ENCODE measurements at places on chromosomes 3 and 15.

DNA sequence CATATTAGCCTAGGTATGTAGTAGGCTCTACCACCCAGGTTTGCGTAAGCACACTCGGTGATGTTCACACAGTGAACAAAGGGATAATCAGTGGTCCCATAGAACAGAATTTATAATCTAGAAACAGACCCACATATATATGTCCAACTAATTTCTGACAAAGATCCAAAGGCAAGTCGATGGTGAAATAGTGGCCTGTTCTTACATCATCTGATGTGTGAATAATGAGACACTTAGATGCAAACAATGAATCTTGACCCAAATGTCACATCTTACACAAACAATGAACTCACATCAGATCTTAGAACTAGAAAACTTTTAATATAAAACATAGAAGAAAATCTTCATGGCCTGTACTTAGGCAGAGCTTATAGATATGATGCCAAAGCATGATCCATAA lies 17.6 kb upstream of the TM2D3 start:
- DNase-seq = no peak

DNA sequence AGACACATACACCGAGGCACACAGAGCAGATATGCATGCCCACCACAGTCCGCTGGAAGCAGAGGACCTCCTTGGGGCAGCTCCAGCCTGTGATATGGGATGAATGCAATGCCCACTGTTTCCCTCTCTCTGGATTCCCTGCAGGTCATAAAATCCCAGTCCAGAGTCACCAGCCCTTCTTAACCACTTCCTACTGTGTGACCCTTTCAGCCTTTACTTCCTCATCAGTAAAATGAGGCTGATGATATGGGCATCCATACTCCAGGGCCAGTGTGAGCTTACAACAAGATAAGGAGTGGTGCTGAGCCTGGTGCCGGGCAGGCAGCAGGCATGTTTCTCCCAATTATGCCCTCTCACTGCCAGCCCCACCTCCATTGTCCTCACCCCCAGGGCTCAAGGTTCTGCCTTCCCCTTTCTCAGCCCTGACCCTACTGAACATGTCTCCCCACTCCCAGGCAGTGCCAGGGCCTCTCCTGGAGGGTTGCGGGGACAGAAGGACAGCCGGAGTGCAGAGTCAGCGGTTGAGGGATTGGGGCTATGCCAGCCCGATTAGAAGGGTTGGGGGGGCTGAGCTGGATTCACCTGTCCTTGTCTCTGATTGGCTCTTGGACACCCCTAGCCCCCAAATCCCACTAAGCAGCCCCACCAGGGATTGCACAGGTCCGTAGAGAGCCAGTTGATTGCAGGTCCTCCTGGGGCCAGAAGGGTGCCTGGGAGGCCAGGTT lies at the start of gene GNAT1:
TSS of gene GNAT1 (plus strand) at position 675 of the 725 bp plus-strand sequence. CDS start 116 bp downstream, outside the sequence.
- no peak for DNase-seq

- DNase-seq = no peak
These were observed 19.4 kb downstream of the SLC6A11 start for GRCh38 chr3:10835406-10835805.

- DNase-seq = no peak
These were observed 90.2 kb upstream of the KLF13 start for GRCh38 chr15:31236184-31237042.

- no peak for DNase-seq
These were observed 7.7 kb downstream of the GALNT15 start for GRCh38 chr3:16182183-16182582.

DNA sequence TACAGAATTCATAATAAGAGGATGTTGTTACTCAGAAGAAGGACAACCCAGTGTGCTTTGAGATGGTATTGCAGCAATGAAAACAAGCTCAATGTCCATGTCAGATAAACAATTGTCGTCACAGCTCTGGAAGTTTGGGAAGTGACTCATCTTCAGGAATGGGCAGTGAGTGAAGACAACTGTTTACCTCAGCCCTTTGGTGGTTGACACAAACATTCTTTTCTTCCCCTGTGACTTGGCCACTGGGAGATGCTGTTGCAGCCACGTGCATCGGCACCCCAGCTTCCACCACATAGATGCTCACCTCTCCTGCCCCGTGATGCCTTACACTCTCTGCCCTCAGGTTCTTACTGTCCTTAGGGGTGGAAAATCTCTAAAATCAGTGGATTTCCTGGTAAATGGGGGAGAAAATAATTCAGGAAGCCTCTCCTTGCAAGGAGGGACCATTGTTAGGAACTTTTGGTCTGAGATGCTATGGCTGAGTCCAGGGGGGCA lies 114.1 kb upstream of the GALNT15 start:
- DNase-seq = no peak

- peak; percentile 74 for DNase-seq
These were observed at the start of gene SLC25A38 for GRCh38 chr3:39383045-39383880. Gene SLC25A38 (plus strand): TSS chr3:39383370. CDS start chr3:39383725, 355 bp downstream.

DNA sequence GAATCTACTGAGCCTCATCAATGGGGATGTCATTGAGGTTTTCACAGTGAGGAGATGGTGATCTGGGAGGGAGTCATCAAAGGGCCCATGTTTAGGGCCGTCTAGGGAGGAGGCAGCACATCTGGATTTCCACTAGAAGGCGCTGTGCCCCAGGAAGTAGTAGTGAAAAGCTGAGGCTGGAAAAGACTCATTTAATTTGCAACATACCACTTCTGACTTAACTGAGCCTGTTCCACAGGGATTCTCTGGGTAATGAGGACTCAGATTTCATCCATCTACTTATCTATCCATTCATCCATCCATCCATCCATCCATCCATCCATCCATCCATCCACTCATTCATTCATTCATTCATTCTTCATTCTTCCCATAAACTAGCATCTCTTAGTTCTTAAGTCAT lies 17.4 kb upstream of the SHF start:
- peak; percentile 40 for DNase-seq

DNA sequence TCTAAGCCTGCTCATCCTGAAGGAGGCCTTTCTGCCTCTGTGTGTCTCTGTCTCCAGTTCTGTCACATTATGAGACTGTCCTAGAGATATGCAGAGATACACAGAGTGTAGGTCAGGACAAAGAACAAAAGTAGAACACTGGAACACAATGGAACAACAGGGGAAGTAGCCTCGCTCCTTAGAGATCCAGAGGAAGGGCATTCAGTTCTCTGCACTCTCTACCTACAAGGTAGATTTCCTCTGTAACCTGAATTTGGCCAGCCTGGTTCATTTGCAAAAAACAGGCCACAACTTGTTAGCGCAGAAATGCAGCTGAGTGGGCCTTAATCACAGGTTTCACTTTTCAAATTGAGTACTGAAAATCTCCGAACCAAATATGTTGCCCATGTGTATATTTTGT lies 19.4 kb downstream of the NEK10 start:
- DNase-seq = no peak

DNA sequence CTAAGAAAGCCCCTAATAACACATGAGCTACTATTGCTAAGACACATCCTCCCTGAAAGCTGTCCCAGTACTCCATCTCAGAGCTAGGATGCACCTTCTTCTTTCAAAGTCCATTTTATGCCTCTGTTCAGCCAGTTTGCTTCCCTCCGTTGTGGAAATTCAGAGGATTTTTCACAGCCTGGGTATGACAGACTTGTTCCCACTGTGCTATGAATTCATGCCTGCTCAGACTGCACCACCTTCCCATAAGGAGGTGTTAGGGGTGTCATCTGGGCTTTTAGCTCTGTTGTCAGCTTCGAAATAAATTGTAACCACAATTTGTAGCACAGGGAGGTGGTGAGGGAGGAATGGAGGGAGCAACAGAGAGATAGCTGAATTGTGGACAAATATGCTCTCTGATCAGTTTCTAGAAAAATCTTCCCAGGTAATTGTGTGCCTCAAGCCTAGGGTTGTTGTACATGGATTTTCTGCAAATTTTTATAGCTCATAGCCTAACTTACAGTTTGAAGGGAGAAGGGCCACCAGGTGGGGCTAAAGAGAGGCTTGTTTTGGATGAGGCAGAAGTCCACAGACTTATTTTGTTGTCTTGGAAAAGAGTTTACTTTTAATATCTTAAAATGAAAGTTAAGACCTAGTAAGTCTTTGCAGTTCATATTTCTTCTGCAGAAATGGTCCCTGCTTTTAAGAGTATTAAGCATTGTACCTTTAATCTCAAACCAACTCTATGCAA lies 462.0 kb downstream of the PDCD6IP start:
- no peak for DNase-seq

GRCh38 chr15:51163843-51164242 lies 69.1 kb upstream of the TNFAIP8L3 start:
- DNase-seq = no peak

DNA sequence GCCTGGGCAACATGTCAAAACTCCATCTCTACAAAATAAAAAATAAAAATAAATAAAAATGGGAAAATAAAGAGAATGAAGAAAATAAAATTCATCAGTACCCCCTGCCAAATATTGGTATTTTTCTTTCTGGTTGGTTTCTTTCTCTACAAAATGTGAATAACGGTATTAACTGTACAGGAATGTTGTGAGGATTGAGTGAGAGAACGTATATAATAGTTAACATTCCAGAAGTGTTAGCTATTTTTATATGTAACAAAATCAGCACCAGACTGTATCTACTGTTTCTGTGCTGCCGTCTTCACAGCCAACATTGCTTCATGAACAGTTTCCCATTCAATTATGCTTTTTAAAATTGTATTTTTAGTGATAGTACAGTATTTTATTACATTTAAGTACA lies 25.5 kb upstream of the RNU6-1 start:
- no peak for DNase-seq

DNA sequence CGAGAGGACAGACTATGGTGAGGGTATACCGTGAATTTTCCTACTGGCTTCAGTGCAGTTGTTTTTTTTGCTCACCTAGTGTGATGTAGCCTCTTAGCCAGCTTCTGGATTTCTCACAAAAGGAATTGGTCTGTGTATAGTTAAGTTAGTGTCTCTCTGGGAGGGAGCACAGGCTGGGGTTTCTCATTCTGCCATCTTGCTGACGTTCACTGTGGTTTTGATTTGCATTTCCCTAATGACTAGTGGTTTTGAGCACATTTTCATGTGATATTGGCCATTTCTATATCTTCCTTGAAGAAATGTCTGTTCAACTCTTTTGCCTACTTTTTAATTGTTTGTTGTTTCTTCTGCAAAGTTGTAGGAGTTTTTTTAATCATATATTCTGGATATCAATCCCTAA lies 2.2 kb upstream of the CD86 start:
- no peak for DNase-seq
